ENCODE measurements at places on chromosomes 16 and 17. TPM values are rescaled to one million over a fixed set of nuclear protein-coding genes. Genes with fewer than 3 reads are reported as not detected.

DNA sequence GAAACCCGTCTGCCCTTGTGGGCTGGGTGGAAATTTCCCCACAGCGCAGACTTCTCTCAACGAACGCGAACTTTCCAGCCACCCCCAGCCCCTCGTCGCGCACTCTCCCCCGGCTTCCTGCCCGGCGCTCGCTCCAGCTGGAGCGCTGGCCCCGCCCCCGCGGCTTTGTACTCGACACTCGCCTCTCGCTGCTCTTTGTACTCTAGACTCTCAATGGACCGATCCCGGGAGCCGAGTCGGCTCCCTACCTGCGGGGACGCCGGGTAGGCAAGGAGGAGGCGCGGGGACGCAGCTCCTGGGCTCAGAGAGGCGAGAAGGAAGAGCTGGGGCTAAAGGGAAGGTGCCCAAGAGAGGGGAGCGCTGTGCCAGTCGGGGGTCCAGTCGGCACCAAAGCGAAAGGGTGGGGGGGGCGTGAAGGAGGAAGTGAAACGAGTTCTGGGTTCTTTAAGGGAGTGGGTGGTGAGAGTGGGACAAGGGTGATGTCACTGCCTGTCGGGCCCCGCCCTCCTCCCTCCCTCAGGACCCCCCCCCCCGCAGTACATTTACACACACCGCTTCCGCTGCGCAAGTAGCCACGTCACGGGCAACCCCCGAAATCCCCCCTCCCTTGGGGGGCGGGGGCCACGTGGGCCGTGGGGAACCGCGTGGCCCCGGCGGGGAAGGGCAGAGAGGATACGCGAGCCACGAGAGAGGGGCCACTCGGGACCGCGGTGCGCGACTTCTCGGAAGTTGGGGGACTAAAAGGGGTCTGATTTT is 9.7 kb downstream of the KDM6B start:
- peak; percentile 80 for DNase-seq

DNA sequence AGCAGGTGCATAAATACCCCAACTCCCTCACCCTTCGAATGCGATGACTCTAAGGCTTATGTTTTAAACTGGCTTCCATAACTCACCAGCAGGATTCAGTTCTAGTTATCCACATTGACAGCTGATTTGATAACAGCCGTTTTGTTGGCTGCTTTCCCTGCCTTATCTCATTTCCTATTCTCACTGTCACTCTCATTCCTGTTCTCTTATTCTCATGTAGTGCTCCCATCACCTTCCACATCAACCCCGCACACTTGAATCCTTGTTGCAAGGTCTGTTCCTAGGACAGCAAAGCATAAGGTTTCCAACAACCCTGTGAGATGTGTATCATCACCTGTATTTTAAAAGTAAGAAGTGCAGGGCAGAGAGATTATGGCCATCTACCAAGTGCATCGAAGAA is 344.4 kb downstream of the CDH13 start:
- no peak for DNase-seq

DNA sequence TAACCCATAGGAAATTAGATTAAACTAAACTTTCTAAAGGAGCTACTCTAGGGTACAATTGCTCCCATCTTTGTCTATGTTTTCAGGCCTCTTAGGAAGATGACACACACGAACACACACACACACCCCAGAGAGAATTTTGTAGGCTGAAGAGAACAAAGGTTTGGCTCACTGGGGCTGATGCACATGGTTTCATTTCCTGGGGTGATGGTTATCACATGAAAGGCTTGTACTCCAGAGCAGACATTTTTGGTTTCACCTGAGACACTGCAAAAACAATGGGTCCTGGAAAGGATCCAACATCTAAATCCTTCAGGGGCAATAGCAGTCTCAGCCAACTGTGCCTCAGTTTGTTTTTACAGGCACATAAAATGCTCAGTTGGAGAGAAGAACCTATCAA is 62.8 kb downstream of the GRB7 start:
- no peak for DNase-seq

- DNase-seq = no peak
Measured at GRCh38 chr16:78538919-78539318, 439.5 kb downstream of the WWOX start.

The KRTAP4-3 gene
- polyA plus RNA-seq = not detected

The CRISPLD2 gene
- polyA plus RNA-seq = not detected

The MVD gene
- 24.7 TPM for polyA plus RNA-seq

DNA sequence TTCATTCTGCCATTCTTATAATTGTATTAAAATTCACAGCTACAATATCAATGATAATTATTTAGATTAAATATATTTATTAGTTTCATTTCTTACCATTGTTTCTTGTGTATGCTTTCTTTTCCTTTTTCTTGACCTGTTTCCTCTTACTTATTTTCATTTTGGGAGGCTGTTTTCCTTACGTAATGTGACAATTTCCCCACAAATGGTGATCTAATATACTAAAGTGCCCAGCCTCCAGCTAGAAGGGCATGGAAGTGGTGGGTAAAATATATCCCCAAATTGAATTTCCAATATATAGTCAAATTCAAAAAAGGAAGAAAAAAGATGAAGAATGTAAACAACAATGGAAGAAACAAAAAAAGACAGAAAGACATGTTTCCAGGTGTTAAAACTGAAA is 1.5 kb upstream of the ABCA6 start:
- DNase-seq = no peak

GRCh38 chr16:14958970-14959369 is 15.9 kb upstream of the PDXDC1 start:
- DNase-seq = no peak

The ATP6V0A1 gene
- 34.6 TPM for polyA plus RNA-seq

DNA sequence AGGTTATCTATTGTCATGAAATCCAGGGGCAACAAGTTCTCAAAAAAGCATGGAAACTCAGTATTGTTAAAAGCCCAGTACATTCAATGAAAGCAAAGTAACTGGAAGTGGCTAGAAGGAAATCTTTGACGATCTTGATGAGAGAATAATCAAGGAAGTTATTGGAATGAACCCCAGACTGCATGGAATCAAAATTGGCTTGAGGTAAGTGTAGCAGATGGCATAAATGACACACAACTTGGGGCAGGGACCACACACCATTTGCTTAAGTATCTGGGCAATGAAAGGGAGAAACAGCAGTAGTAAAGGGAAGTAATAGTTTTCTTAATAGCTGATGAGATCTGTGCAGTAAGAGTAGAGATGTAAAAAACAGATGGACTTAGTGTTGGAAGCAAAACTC is 238.0 kb downstream of the HS3ST3A1 start:
- DNase-seq = no peak

The RAMP2 gene
- polyA plus RNA-seq = 63.8 TPM

DNA sequence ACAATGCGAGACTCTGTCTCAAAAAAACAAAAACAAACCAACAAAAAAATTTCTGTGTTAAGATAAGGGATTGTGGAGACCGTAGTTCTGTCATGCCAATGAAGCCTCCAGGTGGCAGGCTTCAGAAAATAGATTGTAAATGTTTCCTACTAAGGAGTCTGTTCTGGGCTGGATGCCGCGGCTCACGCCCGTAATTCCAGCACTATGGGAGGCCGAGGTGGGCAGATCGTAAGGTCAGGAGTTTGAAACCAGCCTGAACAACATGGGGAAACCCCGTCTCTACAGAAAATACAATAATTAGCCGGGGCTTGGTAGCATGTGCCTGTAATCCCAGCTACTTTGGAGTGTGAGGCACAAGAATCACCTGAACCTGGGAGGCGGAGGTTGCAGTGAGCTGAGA is 4.4 kb upstream of the SNX29 start:
- DNase-seq = no peak

DNA sequence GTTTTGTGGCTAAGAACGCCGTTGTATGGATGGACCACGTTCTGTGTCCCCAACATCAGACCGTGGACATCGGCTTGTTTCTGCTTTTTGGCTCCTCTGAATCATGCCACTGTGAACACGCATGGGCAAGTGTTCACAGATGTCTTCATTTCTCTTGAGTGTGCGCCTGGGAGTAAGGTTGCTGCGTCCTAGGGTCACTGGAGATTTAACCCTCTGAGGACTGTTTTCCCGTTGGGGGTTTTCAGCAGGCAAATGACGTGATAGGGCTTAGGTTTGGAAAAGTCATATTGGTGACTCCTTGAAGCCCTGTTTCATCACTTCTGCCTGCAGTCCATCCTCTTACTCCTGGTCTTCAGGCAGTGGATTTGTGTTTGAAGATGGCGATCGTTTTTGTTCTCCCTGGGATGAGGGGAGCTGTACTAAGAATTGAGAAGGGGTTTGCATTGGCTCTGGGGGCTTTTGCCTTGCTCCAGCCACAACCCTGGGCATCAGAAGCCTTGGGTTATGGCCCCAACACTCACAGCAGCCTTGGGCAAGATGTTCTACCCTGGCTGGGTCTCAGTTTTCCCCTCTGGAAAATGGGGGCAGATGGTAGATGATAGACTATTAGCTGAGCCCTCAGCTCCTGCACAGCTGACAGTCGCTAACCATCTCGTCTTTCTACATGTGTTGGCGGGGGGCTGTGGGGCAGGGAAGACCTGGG is 67.2 kb upstream of the CIBAR2 start:
- no peak for DNase-seq

DNA sequence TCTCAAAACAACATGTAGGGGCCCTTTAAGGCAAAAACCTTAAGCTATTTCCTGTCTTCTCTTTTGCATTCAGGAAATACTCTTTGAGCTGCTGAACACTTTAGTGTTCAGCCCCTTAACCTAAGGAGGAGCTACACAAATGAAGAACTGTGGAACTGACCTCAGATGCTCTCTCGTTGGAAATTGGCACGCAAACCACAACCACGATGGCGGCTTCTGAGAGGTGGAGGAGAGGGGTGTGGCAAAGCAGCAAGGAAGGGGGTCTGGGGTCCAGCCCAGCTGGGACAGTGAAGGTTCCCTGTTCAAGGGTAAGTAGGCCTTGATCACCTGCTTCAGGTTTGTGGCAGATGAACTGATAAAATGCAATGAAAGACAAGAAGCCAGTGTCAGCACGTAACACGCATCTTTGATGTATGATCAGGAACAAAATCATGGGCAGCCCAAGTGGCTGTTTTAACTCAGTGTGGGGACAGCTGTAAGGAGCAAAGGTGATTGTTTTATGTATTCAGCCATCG is 291.6 kb upstream of the TNRC6C start:
- DNase-seq = no peak

- DNase-seq = no peak
Measured at GRCh38 chr17:73387746-73388577, 76.2 kb upstream of the CDC42EP4 start.

DNA sequence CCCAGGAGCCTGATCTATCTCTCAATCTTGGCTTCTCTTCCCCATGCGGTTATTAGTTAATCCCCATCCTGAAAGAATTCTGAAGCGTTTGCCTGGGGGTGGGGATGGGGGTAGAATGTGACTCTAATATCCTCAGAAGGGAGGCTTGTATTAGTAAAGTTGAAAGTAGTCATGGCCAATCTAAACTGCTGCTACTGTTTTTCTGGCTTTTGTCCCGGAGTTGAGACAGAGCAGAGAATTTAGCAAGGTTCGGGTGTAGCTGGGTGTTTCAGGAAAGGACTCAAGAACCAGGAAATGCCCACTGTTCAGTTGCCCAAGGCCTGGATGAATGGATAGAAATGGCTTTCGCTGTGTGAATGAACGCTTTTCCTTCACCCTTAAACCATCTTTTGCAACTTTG is 17.6 kb upstream of the ITGAM start:
- no peak for DNase-seq

DNA sequence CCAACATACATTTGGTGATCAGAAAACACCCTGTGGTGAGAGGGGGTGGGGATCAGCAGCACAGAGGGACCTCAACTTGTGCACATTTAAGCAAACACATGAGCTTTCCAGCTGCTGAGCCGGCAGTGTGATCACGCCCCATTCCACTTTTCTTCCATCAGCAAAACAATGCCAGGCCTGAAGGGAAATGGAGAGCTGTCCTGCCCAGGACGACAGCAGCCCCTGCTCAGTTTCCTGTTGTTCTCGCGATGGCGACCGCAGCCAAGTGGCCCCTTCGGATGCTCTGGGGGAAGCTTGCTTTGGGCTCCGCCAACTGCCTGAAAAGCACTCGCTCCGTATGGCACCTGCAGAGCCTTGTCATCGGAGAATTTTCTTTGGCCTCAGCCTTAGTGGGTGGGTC is 272.3 kb downstream of the FOXL1 start:
- no peak for DNase-seq

DNA sequence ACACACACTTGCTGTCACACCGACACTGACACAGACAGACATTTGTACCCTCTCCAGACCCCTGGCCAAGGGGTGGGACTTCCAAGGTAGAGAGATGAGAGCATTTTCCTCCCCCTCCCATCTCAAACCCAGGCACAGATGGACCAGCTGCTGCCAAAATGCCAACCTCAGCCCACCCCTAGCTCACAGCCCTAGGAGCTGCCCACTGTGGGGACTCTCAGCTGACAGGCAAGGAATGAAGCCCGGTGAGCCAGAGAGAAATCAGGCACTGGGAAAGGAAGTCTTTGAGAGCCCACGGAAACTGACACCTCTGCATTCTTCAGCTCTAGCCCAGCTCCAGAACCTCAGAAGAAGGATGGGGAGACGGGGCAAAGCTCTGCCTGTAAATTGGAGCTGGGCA is 2.8 kb downstream of the ETV4 start:
- no peak for DNase-seq

DNA sequence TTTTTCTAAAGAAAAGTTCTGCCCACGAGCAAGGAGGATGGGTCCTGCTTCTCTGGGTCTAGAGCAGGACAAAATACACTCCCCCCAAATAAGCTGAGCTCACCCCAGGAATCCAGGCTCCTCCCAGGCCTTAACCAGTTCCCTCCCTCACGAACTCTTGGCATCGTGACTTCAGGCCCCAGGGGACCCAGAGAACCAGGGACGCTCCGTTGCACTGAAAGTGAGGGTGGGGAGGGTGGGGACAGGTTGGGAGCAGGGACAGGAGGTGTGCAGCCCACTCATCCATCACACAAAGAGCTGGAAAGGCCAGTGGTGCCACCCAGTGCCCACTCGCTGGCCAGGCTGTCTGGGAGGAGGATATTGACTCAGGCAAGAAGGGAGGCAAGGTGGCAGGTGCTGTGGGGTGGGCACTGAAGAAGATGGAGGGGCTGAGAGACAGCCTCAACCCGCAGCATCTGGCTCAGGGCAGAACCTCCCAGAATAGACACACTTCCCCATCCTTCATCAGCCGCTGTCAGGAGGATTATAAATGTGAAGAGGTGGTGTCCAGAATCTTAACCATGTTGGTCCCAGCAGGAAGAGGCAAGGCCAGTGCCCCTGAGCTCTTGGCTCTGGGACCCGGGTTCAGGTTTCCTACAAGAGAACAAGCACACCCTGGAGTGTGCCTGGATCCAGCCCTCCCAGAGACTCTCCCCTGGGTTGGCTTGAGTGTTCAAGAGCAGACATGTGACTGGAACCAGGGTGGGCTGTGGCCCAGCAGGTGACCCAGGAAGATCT is 67.9 kb upstream of the RPL38 start:
- no peak for DNase-seq

DNA sequence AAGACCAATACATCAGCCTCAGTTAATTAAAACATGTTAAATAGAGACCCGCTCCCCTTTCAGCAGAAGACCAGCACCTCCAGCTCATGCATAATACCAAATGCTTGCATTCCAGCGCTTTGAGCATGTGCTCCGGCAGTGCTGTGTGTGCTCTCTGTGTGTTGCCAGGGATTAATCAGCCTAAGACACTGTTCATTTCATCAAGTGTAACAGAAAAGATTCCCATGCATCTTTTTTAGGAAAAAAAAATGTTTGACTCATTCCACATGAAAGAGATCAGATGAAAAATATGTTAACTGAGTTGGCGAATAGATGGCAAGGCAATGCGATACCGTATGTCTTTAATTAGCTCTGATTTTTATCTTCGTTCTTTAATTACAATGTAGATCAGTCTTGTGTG is 187.6 kb downstream of the RPTOR start:
- no peak for DNase-seq
